ENCODE measurements at places on chromosomes 7 and 10.

DNA sequence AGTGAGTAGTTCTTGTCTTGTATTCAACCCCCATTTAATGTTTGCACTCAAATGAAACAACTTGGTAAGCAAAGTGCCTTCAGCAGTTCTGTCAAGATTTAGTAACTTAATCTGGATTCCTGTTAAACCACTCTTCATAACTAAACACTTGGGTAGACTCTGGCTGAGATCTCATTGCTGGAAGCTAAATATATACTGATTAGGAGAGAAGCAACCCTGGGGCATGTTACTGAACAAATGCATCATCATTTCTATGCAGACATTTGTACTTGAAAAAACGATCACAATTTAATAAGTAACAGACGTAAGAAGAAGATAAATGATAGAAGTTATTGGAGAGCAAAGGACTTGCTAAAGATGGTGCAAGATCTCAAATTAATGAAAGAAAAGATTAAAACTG is 308.4 kb upstream of the POM121L12 start:
- no peak for DNase-seq

DNA sequence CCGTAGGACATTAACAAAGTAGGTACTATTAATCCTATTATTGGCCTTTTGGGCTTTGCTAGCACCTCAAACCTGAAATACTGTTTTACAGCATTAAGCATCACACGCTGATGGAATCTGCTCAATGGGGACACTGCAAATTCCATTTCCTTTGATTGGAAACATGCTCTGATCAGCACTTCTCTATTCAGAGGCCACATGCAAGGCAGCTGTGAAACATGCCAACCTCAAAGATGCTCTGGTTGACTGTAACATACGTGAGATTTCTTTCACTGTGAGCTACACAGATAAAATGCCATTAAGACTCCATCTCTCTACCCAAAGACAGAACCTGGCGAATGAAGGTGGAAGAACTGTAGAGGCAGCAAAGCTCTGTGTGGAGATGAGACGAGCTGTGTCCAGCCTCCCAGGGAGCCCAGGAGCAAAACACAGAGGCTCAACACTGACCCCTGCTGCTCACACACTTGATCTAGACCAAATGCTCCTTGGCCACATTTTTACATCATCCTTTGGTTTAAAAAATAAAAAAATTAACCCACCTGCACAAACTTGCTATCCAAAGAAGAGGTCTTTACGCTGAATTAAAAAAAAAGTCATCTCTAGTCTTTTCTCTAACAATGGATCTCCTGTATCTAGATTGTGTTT is 8.0 kb downstream of the RSU1 start:
- DNase-seq, result no peak

DNA sequence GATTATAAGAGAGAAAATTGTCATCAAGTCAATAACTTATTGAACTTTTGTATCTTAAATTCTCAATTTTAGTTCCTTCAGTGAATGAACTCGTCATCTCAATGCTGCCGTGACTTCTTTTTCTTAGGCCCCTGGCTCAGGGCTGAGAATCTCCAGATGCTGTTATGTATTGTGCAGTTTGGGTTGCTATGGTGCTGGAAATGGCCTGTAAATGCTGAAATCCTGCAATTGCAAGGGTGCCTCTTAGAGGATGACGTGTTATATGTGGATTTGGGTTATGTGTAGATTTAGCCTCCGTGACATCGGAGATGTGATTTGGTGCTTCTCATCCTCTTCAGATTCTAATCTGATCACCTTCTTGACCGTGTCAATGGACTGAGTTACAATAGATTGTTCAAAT is 55.7 kb upstream of the ZRANB1 start:
- DNase-seq, result no peak

DNA sequence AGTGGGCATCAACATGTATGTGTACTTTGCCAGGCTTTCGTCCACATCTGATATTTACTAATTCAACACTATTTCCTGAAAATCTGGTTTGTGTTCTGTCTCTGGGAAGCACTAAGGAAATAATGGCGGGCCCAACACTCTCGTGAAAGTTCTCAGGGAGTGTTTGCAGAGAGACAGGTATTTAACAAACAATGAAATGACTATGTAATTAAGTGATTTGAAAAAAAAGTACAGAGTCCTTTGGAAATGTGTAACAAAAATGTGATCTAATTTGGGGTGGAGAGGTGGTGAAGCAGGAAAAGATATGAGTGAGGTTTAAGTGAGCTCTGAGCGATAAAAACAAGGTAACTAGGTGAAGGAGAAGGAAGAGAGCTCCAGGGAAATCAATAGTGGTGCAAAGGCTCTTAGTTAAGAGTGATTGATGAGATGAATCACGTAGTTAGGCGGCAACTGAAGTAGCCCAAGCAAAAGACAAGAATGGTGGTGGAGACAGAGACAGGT is 95.3 kb upstream of the DNAJB12 start:
- no peak for DNase-seq

- DNase-seq, result no peak
These were observed 35.4 kb upstream of the CDK14 start for GRCh38 chr7:90560730-90561129.

All from NCI-H1092 (cell line).